ENCODE measurements at places on chromosomes 13 and 19.

- H3K27ac ChIP-seq, result no peak overlapping the region
- no peaks in the 10 kb centered on the region for H3K36me3 ChIP-seq
- H3K4me1 ChIP-seq, result peaks cover 3% of the 10 kb centered on the region
These were observed 256 bp downstream of the MICOS13 start for GRCh38 chr19:5680084-5680436.

DNA sequence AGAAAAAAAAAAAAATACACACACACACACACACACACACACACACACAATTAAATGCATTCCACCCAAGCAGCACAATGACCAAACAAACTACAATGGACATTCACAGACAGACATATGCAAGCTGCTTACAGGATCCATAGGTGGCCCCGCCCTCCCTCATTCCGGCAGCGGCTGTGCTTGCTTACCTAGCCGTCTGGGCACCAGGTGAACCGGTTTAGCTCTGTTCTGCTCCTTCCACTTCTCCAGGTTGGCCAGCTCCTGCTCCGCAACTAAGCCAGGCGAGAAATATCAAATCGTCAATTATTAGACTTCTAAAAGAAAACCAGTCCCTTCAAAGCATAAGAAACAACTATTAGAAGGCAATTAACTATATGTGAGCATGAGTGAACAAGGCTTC, 23.1 kb downstream of the EPSTI1 start:
- H3K4me3 ChIP-seq, result no peak overlapping the region
- DNase-seq, result no peak
- H3K27me3 ChIP-seq, result no peaks in the 10 kb centered on the region

DNA sequence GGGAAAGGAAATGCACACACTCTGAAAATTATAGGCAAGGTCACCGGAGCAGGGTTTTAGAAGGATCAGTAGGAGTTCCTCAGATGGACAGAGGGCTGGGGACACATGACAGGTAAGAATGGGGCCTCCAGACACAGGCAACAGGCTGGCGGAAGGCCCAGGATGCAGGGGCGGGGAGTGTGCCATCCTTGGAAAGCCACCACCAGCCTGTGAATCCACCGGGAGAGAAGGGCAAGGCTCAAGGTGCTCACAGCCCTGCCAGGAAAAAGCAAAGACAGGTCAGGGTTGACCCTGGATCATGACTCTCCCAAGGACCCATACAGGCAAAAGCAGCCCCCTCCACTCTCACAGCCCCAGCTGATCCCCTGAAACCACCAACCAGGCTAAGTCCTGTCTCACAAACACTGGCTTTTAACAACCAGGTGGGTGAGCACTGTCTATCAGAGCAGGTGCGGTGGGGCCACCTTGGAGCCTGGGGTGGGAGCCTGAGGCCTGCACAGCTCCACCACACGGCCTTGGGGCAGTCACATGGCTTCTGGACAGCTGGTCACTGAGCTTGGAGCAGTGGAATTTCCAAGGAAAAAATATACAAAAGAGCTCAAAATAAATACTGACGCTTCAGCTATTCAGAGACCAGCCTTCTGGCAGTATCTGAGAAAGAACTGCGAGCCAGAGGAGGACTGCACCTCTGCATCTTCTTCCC, 35.2 kb upstream of the ISYNA1 start:
- no peaks in the 10 kb centered on the region for H3K36me3 ChIP-seq
- no peak for DNase-seq
- no peaks in the 10 kb centered on the region for H3K4me1 ChIP-seq
- no peak overlapping the region for H3K27ac ChIP-seq
- H3K4me3 ChIP-seq, result no peak overlapping the region

GRCh38 chr13:20369886-20370361, 137.8 kb upstream of the GJB6 start:
- H3K4me1 ChIP-seq, result no peaks in the 10 kb centered on the region
- DNase-seq, result no peak
- no peaks in the 10 kb centered on the region for H3K27me3 ChIP-seq
- no peak overlapping the region for H3K4me3 ChIP-seq
- H3K36me3 ChIP-seq, result no peaks in the 10 kb centered on the region

DNA sequence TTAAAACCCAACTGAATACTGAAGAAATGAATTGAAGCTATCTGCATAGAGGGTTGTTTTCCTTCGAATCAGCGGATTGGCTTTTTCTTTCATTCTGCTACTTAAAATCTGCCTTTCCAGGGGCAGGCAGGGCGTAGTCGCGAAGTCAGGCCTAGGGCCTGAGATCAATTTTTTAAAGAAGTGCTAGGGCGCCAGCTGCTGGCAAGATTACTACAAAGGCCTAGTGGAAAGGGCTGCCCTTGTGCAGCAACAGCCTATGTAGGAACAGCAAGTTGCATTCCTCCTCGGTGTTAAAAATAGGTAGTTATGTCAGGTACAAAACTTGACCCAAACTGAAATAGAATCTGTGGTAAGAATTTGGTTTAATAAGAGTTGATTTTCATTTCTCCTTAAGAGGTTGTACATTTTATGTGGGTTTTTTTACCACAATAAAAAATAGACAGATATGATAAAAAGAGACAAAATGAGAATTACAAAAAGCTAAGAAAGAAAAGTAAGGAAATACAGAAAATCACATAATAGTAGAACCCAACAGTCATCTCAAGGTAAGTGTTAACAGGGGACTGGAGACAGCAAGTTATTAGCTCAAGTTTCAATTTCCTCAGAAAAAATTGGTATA, 9.5 kb upstream of the URAD start:
- H3K36me3 ChIP-seq, result no peaks in the 10 kb centered on the region

DNA sequence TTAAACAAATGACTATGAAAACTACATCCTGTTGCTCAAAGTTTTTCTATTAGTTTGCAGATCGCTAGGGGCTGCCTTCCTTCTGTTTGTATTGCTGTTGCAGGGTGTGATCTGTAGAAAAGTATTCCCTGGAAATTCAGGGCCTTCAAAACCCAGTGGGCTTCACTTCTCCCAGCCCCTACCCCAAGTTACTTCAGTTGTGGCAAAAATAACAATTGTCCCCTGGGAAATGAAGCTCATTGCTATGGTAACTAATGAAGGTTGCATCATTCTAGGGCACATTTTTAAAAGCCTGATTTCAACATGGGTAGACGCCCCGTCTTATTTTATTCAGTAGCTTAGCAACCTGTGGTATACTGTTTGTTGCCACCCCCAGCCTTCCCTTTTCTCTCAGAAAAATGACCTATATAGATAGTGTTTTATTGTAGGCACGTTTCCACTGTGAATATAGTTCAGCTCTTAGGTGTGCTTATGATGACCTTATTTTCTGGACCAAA, 60.9 kb downstream of the WDFY2 start:
- no peak overlapping the region for H3K4me3 ChIP-seq
- H3K27me3 ChIP-seq, result no peaks in the 10 kb centered on the region

- no peak overlapping the region for H3K4me3 ChIP-seq
- H3K36me3 ChIP-seq, result no peaks in the 10 kb centered on the region
- DNase-seq, result no peak
- H3K4me1 ChIP-seq, result no peaks in the 10 kb centered on the region
- no peak overlapping the region for H3K27ac ChIP-seq
These were observed 245.0 kb downstream of the KLF5 start for GRCh38 chr13:73303851-73304250.

- no peaks in the 10 kb centered on the region for H3K4me1 ChIP-seq
- no peak overlapping the region for H3K4me3 ChIP-seq
- no peak for DNase-seq
- H3K27me3 ChIP-seq, result no peaks in the 10 kb centered on the region
These were observed 21.4 kb upstream of the TNFSF14 start for GRCh38 chr19:6691342-6691741.

GRCh38 chr19:4722671-4723594, 709 bp downstream of the DPP9 start:
- H3K4me1 ChIP-seq, result peaks cover 7% of the 10 kb centered on the region
- H3K27ac ChIP-seq, result no peak overlapping the region
- no peaks in the 10 kb centered on the region for H3K36me3 ChIP-seq
- H3K4me3 ChIP-seq, result peak overlapping the region; percentile 93

GRCh38 chr19:925087-925525, 729 bp upstream of the ARID3A start:
- no peak overlapping the region for H3K27ac ChIP-seq
- H3K27me3 ChIP-seq, result peaks cover 27% of the 10 kb centered on the region

DNA sequence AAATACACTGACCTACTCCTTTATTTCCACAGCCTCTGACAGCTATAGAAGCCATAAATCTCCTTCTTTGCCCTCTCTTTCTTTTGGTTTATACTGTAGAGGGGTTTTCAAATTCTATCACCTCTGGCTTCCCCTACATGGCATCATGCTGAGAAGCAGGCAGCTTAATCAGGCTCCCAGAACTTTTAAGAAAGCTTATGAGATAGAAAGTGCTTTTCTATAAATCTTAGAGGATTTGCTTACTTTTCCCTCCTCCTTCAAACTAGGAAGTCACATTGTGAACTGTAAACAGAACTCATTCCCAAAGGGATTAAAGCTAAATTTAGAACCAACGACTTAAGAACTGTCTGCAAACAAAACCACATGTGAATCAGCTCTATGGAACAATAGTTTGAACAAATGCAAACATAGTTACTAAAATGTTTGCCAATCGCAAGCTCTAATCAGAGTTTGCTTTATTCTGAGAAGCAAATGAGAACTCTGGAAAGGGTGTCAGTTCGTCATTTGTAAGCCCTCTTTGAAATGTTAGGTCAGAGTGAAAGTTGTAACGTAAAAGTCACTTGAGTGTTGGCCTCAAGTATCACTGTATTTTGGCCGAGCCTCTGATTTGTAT, 344.1 kb downstream of the RFC3 start:
- no peaks in the 10 kb centered on the region for H3K36me3 ChIP-seq
- DNase-seq, result peak; percentile 41
- H3K27ac ChIP-seq, result peak overlapping the region; percentile 89
- peaks cover 47% of the 10 kb centered on the region for H3K4me1 ChIP-seq

- H3K27ac ChIP-seq, result peak overlapping the region; percentile 94
- peaks cover 19% of the 10 kb centered on the region for H3K36me3 ChIP-seq
- peaks cover 19% of the 10 kb centered on the region for H3K4me1 ChIP-seq
- no peak for DNase-seq
- H3K27me3 ChIP-seq, result no peaks in the 10 kb centered on the region
- peak overlapping the region; percentile 98 for H3K4me3 ChIP-seq
These were observed 468 bp downstream of the HMGB1 start for GRCh38 chr13:30465343-30465592.

DNA sequence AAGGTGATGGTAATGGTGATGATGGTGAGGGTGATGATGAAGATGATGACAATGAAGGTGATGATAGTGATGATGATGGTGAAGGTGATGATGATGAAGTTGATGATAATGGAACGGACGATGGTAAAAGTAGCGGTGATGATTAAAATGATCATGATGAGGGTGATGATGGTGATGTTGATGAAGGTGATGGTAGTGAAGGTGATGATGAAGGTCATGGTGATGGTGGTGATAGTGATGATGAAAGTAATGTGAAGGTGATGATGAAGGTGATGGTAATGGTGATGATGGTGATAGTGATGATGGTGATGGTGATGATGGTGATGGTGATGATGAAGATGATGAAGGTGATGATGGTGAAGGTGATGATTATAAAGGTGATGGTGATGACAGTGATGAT, 66.1 kb downstream of the MBD3L2B start:
- H3K36me3 ChIP-seq, result no peaks in the 10 kb centered on the region
- H3K27me3 ChIP-seq, result no peaks in the 10 kb centered on the region
- no peaks in the 10 kb centered on the region for H3K4me1 ChIP-seq
- no peak for DNase-seq
- no peak overlapping the region for H3K27ac ChIP-seq
- no peak overlapping the region for H3K4me3 ChIP-seq

DNA sequence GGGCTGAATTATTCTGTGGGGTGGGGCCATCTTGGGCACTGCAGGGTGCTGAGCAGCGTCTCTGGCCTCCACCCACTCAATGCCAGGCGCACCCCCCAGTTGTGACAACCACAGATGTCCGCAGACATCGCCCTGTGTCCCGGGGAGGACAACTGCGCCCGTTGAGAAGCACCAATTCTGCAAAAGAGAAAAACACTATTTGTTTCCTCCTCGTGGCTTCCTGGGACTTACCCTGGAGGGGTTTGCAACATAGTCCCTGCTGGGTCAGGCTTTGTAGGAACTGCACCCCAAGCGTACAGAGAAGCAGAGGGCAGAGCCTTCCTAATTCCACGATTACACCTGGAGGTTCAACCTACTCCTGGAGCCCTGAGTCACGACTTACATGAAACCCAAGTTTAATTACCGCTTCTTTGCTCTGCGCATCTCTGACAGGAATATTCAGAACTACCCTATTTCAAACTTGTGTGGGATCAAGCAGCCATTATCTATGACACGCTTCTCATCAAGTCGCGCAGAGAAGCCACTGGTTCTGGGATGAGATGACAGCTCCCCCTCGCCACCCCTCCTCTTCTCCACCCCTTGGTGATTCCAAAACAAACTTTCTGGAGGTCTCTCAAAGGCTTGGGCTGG, 11.1 kb upstream of the SLC39A3 start:
- no peaks in the 10 kb centered on the region for H3K36me3 ChIP-seq
- no peak for DNase-seq
- peaks cover 32% of the 10 kb centered on the region for H3K27me3 ChIP-seq
- H3K27ac ChIP-seq, result no peak overlapping the region
- no peak overlapping the region for H3K4me3 ChIP-seq

DNA sequence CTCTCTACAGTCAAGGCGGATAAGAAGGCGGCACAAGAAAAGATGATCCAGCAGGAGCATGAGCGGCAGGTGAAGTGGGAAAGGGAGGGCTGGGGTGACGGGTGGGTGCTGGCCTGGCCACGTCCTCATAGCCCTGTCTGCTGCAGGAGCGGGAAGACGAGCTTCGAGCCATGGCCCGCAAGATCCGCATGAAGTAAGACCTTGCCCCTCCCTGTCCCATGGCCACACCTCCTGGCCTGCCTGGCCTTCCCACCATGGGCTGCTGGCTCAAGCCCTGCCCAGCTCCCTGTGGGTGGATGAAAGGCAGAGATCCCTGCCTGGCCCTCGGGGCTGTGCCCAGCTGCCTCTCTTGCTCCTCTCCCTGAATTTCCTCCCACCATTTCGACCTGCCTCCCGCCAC, 7.2 kb downstream of the ZNF296 start:
- H3K4me3 ChIP-seq, result no peak overlapping the region
- H3K27ac ChIP-seq, result no peak overlapping the region
- H3K27me3 ChIP-seq, result no peaks in the 10 kb centered on the region

GRCh38 chr19:16153582-16154336, 10.3 kb downstream of the HSH2D start:
- no peaks in the 10 kb centered on the region for H3K4me1 ChIP-seq
- H3K36me3 ChIP-seq, result no peaks in the 10 kb centered on the region
- DNase-seq, result peak; percentile 46
- no peak overlapping the region for H3K4me3 ChIP-seq
- H3K27me3 ChIP-seq, result no peaks in the 10 kb centered on the region

GRCh38 chr13:64723724-64724123, 2506.4 kb downstream of the PCDH9 start:
- H3K4me3 ChIP-seq, result no peak overlapping the region
- peaks cover 4% of the 10 kb centered on the region for H3K36me3 ChIP-seq

Measured in neural progenitor cell (in vitro differentiated cells).